ENCODE measurements at places on chromosomes 2 and 18. TPM values are rescaled to one million over a fixed set of nuclear protein-coding genes. Genes with fewer than 3 reads are reported as not detected.
A peak's percentile ranks its signal among the peaks of the same experiment; 100 is the strongest.

- no peak for DNase-seq
Measured at GRCh38 chr2:5042666-5043440, 649.3 kb upstream of the SOX11 start.

CCDC121 gene
- total RNA-seq, result 2.9 TPM

DNA sequence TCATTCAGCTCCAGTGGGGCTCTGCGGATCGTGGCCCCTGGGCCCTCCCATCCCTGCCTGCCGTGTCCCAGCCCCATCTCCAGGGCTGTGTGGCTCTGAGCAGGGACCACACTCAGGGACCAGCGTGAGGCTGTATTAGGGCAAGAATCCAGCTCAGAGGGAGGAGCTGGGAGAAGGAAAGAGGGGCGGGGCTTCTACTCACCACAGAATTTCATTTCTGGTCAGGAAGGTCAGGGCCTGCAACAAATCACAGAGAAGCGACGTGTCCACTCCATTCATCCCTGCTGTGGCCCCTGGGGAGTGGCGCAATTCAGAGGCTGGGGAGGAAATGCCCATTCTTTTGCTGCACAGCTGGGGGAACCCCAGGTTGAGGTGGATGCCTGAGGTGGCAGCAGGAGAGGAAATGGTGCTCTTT lies 828 bp downstream of the CIB4 start:
- no peak for DNase-seq

DNA sequence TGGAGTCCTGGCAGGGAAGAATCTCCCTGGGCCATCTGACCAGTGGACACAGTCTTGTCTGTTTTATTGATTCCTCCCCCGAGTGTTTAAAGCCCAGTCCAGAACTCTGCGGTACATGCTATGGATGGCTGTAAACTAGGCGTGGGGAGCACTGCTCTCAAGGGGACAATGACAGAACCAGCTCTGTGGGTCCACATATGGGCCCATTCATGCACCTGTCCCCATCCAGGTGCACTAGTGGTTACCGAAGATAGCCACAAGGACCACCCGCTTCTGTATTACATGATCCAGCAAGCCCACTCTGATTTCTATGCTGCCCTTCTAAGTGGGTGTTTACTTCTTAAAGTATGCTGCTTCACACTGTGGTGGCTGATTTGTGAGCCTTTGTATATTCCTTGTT lies 21.0 kb downstream of the CHST10 start:
- DNase-seq, result no peak

DNA sequence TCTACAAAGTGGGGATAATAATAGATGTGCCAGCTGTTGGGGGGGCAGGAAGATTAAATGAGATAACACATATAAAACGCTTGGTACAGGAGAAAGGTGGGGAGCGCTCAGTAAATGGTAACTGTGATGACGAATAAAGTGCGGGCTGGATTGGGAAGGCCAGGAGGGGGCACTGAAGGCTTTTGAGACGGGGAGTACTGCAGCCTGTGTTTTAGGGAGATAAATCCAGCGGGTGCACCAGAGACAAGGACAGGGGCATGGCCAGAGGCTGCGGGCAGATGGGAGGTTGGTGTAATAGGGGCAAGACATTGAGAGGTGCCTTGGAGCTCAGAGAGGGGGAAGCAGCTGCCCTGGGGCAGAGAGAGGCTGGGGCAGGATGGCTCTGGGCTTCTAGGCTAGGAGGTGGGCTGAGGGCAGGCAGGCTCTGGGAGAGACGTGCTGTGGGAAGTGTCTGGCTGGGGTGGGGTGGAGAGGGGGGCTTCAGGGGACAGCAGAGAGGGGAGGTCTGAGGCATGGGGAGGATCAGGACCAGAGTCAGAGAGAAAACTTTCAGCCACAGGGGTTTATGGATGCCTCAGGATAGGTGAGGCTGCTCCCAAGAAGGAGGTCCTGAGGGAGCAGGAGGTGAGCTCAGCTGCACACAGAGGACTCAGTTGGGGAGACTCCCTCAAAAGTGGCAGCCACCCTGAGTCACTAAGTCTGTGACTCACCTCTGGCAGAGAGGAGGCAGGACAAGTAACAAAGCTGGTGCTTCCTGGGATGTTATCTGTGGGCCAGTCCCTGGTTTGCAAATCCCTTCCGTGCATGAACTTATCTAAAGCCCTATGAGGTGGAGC lies 18.8 kb downstream of the TEX44 start:
- peak; percentile 65 for DNase-seq

DNA sequence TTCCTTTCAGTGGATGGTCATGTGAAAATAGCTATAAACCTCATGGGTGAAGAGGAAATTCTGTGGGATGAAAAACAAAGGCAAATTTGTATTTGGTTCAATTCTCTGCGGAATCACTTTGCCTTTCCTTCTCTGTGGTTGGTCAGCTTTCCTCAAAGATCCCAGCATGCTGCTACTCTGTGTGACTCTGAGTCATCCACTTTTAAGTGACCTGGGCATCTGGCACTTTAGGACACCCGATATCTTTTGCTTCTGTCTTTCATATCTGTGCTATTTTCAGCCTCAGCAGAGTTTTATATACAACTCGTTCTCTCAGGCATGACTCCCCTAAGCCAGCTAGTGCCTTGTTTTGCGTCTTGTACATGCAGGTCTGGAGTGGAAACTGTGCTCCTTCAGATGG lies 217.0 kb upstream of the PIEZO2 start:
- DNase-seq, result no peak

USP37 gene
- total RNA-seq, result 16.9 TPM

GRCh38 chr2:172408143-172408766 lies 19.1 kb upstream of the ITGA6 start:
- no peak for DNase-seq

DNA sequence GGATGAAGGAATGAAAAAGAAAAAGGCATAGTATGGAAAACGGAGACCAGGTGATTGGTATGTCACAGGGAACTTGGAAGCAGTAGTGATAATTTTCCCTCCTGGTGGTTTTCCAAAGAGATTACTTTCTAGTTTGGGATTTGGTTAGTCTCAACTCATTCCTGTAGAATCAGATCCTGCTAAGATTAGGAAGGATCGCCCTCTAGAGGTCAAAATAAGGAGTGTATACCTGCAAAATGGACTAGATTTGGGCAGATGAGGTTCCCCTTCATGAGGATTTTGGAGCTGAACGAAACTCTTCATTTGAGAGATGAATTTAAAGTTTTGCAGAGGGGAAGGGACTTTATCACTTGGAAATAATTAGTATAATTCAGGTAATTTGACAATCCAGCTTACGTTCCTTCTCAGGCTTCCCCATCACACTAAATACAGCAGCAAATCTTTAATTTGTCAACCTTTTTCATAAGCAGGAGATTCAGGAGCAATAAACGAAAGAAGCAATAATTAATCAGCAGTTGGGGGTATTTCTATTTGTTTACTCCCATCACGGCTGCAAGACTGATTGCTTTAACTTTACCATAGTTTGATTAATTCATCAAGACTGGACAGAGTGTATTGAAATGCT lies 65.2 kb downstream of the CCDC195 start:
- peak; percentile 81 for DNase-seq

MEP1B gene
- not detected for total RNA-seq

NOL4 gene
- 18.5 TPM for total RNA-seq

DNA sequence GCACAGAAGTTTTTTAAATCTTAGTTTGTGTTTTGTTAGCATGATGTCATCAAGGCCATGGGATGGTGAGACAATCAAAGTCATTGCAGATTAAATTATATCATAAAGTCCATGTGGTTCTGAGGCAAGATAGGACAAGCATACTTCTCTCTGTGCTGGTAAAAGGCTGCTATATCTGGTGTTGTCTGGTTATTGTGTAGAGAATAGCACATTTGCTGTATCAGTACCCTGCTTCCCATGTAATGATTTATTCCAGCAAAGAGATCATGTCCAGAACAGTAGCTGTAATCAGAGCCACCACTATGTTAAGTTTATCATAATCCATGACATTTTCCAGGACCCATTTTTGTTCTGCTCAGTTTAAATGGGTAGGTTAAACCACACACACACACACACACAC lies 123.0 kb downstream of the TTC27 start:
- DNase-seq, result no peak

- peak; percentile 88 for DNase-seq
Measured at GRCh38 chr2:205766779-205767359, 84.6 kb downstream of the NRP2 start.

DNA sequence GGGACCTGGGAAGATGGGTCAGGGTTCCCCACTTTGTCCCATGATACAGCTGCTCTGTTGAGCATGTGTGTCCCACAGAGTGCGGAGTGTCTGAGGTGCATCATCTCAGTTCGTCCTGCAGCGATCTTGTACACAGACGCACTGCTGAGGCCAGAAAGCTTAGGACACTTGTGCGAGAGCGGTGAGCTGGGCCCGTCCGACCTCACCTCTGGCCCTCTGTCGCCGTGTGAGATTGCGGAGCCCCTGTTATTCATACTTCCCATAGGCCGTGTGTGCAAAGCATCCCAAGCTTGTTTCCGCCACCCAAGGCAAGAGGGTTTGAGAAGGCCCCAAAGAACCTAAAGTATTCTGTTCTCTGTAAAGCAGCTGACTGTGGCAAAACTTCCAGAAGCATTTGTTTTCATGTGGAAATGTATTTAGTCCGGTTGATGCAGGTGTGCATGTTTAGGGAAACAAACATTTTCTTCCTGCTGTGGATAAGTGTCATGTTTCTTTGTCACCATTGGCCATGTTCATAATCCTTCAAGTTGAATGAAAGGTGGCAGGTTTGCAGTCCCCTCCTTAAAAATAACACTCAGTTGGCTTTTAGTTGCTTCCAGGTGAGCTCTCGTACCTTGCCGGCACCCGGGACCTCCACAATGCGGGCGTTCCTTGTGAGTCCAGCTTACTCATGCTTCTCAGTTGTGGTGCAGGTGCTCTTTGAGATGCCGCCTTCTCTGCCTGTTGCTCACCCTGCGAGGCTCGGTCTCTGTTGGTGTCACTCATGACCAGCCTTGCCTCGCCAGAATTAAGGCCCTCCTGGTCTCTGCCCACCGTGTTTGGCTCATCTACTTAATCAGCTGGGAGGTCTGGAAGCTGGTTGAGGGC lies 5.3 kb downstream of the AGAP1 start:
- DNase-seq, result no peak

- no peak for DNase-seq
Measured at GRCh38 chr2:232587512-232587911, 37.0 kb downstream of the EIF4E2 start.

- DNase-seq, result no peak
Measured at GRCh38 chr2:119255760-119256581, 32.3 kb downstream of the STEAP3 start.

GRCh38 chr2:100588071-100588786 lies 25.4 kb downstream of the PDCL3 start:
- DNase-seq, result no peak

- no peak for DNase-seq
Measured at GRCh38 chr2:39991298-39991697, 212.2 kb upstream of the THUMPD2 start.

DNA sequence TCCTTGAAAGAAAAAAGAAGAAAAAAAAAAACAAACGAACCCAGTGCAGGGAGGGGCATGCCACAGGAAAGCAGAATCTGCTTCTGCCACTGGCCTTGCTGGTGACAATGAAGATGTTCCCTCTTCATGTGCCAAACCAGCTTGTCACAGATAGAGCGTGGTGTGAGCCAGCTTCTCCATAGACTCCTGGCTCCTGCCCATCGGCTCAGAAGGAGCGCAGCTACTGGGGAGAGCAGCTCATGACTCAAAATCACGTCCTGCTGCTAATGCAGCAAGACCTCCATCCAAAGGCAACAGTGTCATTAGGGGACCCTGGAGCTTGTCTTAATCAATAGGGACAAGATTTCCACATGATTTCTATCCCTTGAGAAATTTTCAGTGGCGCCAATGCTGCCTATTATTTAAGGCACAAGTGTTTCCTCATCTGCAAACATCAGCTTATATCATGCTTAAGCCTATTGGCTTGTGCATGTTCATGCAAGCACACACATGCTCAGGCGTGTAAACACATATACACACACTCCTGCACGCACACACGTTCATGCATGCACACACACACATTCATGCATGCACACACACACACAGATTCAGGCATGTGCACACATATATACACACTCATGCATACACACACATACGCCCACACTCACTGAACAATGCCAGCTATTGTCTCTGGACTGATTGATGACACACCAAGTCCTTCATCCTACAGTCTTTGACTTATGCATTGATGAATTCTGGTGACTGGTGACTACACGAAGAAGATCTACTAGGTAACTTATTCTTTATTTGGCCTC lies 682.0 kb upstream of the ID2 start:
- DNase-seq, result no peak

CD207 gene
- not detected for total RNA-seq

DNA sequence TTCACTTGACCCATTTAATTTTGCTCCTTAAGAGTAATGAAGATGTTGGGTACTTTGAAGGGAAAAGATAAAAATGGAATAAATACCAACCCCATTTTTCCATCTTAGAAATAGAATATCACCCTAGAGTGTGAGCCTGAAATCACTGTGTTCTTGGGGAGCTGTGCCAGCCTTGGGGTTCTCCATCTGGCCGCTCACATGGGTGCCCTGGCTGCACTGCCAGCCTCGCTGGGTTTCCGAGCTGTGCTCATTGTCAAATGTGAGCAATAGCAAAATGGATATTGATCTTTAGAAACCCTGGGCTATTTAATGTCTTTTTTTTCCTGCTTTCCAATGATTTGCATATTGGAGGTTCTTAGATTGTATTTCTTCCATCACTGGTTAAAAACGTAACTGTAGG lies 9.3 kb downstream of the APCDD1 start:
- no peak for DNase-seq

GRCh38 chr2:98348066-98348561 lies 1.9 kb downstream of the CNGA3 start:
- no peak for DNase-seq

TSPYL6 gene
- 0.60 TPM for total RNA-seq

GRCh38 chr2:69646714-69647113 lies 3.2 kb upstream of the AAK1 start:
- DNase-seq, result no peak

DNA sequence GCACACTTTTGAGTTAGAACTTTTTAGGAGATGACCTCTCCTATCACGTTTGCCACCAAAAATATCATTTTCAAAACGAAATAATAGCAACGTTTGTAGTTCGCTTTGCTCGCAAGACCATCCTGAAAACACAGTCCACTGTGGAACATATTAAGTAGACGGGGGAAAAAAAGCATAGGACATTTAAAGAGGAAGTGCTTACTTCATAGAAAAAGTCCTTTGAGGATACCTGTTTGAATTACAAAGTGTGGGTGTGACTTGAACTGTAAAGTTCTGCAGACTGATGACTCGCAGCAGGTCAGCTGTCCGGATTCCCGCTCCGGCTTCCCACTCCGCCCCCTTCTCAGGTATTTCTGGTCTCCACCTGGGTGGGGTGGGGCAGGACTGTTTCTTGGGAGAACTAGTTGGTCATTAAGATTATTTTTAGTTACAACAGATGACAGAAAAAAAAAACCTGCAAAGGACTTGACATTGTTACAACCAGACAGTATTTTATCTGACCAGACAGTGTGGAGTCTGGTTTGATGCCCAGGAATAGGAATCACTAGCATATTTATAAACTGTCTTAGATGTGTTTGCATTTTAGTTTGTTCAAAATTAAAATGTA lies 13.3 kb downstream of the CNOT11 start:
- no peak for DNase-seq
